OCI-M1 (cell line): ENCODE measurements at places on chromosomes 2 and 18.

GRCh38 chr2:176473851-176474250 lies 204.6 kb downstream of the MTX2 start:
- no peak for DNase-seq

DNA sequence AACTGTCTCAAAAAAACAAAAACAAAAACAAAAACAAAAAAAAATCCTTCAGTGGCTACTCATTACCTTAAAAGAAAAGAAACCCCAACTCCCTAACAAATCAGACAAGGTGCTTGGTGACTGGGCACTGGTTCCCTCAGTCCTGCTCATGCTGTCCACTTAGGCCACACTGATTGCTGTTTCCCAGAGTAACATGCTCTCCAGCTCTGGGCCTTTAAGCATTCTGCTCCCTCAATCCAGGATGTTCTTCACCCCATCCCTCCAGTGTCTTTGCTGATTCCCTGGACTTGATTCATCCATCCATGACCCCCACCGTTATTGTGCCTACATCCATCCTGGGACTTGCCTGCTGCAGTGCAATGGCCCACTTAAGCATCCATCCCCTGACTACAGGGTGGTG lies 16.4 kb upstream of the XPO1 start:
- no peak for DNase-seq

- DNase-seq = no peak
Measured at GRCh38 chr2:143410082-143410897, 281.1 kb downstream of the ARHGAP15 start.

GRCh38 chr18:228586-228985 lies 39.3 kb downstream of the THOC1 start:
- no peak for DNase-seq
